ENCODE measurements at places on chromosomes 5 and 9. TPM values are rescaled to one million over a fixed set of nuclear protein-coding genes. Genes with fewer than 3 reads are reported as not detected.
A peak's percentile ranks its signal among the peaks of the same experiment; 100 is the strongest.

GRCh38 chr5:127565586-127566270 is 48.3 kb downstream of the PRRC1 start:
- DNase-seq, result no peak

DNA sequence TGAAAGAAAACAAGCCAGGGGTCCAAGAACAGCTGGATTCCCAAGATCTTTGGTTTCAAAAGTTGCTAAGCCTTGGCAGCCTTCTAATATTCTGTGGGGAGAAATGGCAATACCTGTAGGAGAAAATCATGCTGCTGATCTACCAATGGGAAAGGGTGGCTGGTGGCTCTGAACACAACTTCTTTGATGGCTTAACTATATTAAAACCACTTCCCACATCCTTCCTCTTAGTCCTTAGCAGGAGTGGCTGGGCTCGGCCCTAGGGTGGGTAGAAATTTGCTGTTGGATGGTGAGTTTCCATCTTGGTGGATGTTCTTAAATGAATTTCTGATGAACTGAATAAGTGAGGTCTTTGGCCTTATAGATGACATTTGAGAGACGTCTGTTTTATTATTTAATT is 19.5 kb upstream of the FBXL7 start:
- no peak for DNase-seq

DNA sequence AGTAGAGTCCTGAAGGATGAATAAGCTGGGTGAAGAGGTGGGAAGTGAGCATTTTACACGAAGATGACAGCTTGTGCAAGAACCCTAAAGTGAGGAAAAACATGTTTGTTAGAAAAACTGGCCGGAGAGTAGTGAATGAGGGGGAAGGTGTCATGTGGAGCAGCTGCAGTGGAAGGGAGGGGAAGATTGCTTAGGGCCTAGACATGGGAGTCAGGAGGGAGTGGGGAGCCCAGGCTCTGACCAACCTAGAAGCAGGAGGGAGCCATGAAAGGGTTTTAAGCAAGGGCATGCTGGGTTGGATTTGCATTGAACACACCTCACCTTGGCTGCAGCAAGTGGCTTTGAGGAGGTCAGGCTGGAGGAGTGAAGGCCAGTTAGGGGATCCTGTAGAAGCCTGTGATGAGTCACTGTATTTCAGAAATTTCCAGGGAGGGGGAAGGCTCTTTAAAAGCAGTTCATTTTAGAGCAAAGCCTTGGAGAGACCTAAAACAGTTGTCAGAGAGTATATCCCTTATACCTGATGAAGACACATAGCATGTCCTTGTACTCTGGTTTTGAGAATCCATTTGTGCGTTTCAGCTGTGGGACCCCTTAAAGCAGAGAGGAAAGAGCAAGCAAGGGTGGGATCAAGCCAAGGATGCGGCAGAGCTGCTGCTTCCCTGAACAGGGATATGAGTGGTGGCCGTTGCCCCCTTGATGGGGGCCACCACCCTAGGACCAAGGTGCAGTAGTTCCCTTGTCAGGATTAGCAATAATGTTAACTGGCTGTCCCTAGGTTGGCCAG is 45.4 kb downstream of the ANGPTL2 start:
- DNase-seq, result no peak

DNA sequence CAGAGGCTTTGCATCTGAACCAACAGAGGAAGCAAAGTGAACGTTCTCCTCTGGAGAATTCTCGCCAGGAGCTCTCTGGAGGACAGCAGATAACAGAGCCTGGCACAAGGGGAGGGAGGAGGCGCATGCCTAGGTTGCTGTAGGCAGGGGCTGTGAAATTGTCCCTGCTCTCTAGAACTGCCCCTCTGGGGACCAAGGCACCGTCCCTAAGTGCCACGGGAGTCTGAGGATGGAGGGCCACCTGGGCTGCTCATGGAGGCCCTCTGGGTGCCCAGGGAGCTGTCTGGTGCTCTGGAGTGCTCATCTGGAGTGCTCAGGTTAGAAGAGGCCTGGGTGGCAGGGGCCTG is 77.6 kb downstream of the CACNA1B start:
- no peak for DNase-seq

DNA sequence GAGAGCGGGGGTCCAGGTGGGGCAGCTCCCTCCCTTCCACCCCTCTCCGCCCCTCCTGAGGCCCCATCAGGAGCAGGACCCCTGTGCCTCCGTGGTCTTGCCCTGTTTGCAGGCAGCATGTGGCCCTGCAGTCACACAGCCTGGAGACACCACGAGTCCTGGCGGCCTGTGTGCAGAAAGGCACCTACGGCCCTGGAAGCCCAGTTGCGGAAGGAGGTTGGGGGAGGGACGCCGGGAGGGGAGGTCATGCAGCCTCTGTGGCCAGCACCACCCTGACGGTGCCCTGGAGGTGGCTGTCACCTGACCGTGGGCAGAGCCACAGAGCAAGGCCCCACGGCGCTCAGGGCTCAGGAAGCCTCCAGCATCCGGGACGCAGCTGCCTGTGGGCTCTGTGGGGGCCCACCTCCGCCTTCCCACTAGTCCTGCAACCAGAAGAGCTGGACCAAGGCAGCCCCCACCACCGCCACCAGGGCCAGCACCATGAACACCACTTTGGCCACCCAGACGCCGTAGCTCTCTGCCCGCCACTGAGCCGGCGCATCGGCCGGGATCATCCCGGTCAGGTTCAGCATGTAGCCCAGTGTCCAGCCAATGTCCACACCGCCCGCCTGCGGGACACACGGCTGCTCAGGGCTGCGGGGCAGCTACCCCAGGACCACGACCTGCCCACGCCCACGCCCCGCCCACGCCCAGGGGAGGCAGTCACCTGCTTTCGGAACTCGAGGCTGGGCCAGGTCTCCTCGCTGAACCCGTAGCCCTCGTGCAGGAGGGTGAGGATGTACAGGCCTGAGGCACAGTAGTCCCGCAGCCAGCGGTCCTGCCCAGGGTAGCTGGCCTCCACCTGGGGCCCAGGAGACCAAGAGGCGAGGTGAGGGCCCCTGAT is 6.4 kb downstream of the ENTPD8 start:
- no peak for DNase-seq

DNA sequence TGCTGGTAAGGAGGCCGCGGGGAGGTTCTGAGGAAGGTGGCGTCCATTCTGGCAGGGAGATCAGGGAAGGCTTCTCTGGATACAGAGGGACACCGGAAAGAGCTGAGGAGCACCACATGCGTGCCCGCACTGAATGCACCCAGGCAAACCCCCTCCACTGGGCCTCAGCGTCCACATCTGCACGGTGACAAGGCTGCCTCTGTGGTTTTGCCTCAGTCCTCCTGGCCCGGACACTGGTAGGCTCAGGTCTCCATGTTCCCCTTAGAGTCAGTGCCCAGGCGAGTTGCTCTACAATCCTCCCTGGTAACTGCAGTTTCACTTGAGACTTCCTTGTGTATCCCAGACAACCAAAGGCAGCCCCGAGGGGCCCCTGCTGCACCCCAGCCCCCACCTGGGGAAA is 173.3 kb downstream of the MELK start:
- no peak for DNase-seq

DNA sequence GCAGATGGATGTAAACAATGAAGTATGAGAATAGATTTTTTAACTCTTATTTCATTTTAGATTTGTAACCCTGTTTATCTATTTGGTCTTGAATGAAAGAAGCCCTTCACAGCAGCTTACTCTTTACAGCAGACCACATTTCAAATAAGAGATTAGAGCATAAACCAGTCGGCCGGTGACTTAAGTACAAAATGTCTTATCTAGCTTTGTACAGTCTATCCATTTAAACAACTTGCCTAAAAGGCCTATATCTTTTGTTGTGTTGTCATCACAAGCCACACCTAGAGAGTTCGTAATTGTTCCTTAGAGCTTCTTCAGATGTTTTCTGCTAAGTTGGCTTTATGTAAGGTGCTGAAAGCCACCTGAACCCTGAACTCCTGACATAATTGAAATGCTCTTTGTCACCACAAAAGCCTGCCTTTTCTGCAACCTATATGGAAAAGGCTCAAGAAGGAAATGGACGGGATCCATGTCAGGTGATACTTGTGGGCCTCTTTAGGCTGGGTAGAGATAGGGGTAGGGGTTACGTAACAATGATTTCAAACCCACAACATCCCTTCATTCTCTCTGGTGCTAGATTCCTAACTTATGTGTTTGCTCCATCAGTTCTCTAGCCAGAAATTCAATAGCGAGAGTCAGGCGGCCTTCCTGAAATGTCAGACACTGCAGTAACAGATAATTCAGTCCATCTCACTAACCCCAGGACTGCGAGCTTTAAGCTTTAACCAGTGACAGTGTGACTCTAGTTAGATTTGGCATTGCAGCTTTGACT is 162.5 kb downstream of the CD180 start:
- no peak for DNase-seq

DNA sequence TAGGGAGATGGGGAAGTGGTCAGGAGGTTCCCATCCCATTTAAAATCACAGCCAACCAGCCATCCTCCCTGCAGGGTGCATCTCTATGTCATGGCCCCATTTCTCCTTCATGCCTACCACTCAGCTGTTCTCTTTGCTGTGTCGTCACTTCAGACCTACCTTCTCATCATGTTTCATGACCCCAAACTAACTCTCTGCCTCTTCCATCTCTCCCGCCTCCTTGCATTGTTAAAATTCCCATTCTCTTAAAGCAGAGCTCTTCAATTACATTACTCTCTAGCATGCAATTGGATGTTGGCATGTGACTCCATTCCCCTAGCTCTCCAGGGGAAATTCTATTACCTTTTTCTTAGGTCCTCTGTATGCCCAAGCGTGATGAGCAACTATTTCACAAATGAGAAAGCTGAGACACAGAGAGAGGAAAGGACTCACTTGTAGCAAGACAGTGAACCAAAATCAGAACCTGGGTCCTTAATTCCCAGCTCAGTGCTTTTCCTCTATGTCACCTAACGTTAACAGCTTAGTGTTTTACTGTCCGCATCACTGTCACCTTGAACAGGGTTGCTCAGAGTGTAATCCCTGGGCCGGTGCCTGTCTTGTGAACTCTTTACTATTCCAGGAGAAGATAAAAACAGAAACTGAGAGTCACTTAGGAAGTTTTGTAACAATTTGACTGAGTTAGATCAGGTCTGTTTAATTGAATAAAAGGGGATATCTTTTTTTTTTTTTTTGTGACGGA is 28.1 kb downstream of the PDE6A start:
- no peak for DNase-seq

DNA sequence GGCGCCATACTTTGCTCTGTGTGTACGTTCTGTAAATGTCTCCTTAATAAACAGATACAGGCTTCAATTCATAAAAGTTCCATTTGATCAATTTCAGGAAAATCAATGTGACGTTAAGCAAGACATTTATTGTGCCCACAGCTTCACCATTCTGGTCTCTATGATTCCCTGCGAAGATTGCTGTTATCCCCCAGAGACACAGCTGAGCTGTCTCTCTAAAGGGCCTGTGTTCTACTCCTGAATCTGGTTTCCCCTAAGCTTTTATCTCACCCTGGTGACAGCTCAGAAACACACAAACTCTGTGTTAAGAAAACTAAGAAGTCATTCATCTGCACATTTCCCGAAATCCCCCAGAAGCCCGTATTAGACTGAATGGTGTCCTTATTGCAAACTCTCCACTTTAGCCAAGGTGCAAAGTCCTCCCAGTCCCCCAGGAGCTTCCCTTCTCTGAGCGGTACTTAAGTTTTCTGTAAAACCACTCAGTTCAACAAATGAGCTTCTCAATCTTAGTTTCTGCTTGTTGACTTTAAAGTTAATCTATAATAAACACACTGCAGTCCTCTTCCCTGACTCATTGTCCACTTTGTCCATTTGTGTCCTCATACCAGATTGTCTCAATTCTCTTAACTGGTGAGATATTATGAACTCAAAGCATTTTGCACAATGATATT is 1.4 kb upstream of the C5orf15 start:
- no peak for DNase-seq

- DNase-seq, result no peak
Measured at GRCh38 chr9:112751056-112751795, 666 bp downstream of the SNX30 start.

- DNase-seq, result peak; percentile 17
Measured at GRCh38 chr5:43313854-43314457, 744 bp upstream of the HMGCS1 start.

GRCh38 chr9:134717924-134718645 is 76.5 kb downstream of the COL5A1 start:
- DNase-seq, result no peak

- no peak for DNase-seq
Measured at GRCh38 chr5:79181419-79182022, 54.4 kb upstream of the JMY start.

DNA sequence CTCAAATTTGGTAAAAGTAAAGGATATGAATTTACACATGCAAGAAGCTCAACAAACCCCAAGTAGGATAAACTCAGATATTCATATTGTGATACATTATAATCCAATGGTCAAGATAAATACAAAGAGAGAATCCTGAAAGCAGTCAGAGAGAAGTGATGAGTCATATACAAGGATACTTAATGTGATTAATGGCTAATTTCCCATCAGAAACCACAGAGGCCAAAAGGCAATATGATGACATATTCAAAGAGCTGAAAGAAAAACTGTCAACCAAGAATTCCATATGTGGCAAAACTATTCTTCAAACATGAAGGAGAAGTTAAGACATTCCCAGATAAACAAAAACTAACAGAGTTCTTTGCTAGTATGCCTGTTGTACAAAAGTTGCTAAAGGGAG is 19.5 kb upstream of the IRF1 start:
- no peak for DNase-seq

The SHROOM1 gene
- polyA plus RNA-seq, result 30.8 TPM

The SLC22A4 gene
- polyA plus RNA-seq, result 7.5 TPM

The CFAP157 gene
- polyA plus RNA-seq, result 8.0 TPM

The DDX4 gene
- 0.14 TPM for polyA plus RNA-seq

The SURF4 gene
- polyA plus RNA-seq, result 180 TPM

The SRP19 gene
- 64.2 TPM for polyA plus RNA-seq

All from left renal pelvis (tissue), 4 donors.